ENCODE measurements at places on chromosomes 1 and 21.

DNA sequence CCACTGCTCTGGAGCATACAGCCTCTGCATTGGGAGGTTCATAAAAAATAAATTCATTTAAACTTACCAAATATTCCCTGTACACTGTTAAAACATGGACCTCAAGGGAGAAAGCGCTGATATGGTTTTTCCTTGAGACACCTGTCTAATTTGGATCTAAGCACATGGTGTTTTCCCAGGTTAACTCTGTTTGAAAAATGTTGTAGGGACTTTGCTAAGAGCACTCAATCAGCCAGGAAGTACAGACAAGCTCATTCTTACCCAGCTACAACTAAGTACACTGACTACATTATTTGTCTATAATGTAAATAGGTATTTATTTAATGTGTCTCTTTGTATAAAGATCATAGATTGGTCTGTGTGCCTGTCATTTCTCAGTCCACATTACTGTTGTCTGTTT lies 61.8 kb upstream of the BCAR3 start:
- H3K4me1 ChIP-seq: no peaks in the 10 kb centered on the region
- no peak overlapping the region for H3K4me3 ChIP-seq
- H3K36me3 ChIP-seq: no peaks in the 10 kb centered on the region
- DNase-seq: no peak
- peaks cover 28% of the 10 kb centered on the region for H3K27me3 ChIP-seq

- no peak overlapping the region for H3K4me3 ChIP-seq
- no peak overlapping the region for H3K27ac ChIP-seq
- H3K36me3 ChIP-seq: no peaks in the 10 kb centered on the region
Observed at GRCh38 chr1:234340528-234340927, 32.7 kb upstream of the COA6 start.

DNA sequence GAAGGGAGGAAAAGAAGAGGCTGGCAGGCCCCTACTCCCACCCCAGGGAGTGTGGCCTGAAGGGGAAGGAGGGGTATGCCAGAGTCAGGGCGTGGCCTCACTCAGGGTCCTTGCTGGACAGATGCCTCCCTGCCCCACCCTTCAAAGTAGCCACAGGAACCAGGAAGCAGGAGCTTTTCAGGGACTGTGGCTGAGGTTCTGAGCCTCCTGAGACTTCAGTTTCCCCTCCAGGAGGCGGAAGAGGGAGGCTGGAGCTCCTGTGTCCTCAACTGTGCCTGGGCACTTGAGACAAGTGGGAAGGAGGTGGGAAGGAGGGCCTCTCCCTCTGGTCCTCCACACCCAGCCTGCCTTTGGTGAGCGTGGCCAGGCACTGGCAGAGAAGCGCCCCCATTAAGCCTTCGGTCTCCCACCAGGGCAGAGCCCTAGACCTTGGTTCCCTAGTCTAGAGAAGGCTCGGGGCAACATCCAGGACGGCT lies 5.3 kb downstream of the CELSR2 start:
- H3K27ac ChIP-seq: peak overlapping the region; percentile 89
- peaks cover 75% of the 10 kb centered on the region for H3K4me1 ChIP-seq
- no peaks in the 10 kb centered on the region for H3K27me3 ChIP-seq
- peak; percentile 88 for DNase-seq

- H3K4me3 ChIP-seq: peak overlapping the region; percentile 50
- H3K27me3 ChIP-seq: peaks cover 23% of the 10 kb centered on the region
- DNase-seq: no peak
- peaks cover 28% of the 10 kb centered on the region for H3K36me3 ChIP-seq
Observed at GRCh38 chr1:1114431-1114830, 1.5 kb downstream of the C1orf159 start.

GRCh38 chr1:196178083-196178635 lies 430.1 kb downstream of the KCNT2 start:
- no peak overlapping the region for H3K27ac ChIP-seq
- no peak for DNase-seq
- no peaks in the 10 kb centered on the region for H3K36me3 ChIP-seq
- H3K4me3 ChIP-seq: no peak overlapping the region
- H3K27me3 ChIP-seq: no peaks in the 10 kb centered on the region

GRCh38 chr1:209319549-209319948 lies 264.0 kb upstream of the CAMK1G start:
- DNase-seq: no peak
- H3K36me3 ChIP-seq: no peaks in the 10 kb centered on the region
- no peak overlapping the region for H3K27ac ChIP-seq
- no peak overlapping the region for H3K4me3 ChIP-seq
- H3K4me1 ChIP-seq: no peaks in the 10 kb centered on the region
- no peaks in the 10 kb centered on the region for H3K27me3 ChIP-seq
